ENCODE measurements at places on chromosomes 7 and 10.

GRCh38 chr10:21733710-21734109, 199.7 kb downstream of the MLLT10 start:
- DNase-seq, result no peak

DNA sequence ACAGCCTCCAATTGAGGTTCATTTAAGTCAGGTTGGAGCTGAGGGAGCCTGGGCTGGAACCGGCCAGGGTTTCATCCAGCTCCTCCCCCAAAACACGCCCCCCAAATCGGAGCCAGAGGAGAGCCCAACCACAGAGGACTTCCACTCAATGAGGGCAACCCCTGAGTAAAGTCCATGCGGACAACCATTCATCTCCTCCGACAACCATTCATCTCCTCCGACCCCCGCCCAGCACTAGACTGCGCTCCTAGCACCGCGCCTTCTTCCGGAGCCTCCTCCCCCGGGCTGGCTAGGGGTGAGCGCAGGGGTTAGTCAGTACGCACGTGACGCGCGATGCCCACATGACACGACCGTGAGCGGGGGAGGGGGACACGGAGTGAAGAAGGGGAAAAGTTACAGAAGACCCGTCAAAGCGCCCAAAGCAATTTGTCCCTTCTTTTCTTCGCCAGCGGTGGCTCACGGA, 1.4 kb downstream of the MAGI2 start:
- no peak for DNase-seq

DNA sequence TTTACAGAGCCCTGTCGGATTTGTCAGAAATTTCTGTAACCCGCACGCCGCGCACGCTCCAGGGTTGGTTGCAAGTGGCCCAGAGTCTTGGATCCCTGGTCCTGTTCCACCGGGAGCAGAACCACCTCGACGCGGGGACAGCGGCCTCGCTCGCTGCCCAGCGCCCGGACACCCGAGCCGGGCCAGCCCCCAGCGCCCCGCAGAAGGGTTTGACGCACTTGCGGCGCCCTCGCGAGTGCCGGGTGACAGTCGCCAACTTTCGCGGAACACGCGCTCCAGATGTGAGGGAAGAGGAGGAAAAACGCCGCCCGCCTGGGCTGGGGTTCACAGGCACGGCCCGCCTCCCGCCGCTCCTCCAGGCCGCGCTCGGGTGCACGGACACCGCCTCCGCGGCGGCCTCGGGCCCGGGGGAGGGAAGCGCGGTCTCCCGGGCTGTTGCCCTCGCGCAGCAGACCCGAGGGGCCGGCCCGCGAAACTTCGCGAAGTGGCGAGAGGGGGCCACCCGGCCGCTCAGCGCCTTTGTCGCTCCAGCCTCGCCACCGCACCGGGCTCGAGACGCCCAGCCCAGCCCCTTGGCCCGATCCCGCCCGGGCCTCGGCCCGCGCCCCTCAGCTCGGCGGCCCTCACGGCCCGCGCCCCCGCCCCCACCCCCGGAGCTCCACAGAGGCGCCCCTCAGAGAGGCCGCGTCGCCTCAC, 514 bp downstream of the RNF216 start:
- no peak for DNase-seq

GRCh38 chr7:157291404-157292080, 45.3 kb upstream of the DNAJB6 start:
- no peak for DNase-seq

- DNase-seq, result no peak
These were observed 51.0 kb upstream of the SUN1 start for GRCh38 chr7:781186-781849.

GRCh38 chr7:142139597-142140400, 28.3 kb downstream of the MGAM2 start:
- DNase-seq, result no peak

GRCh38 chr10:7329219-7329618, 81.6 kb downstream of the SFMBT2 start:
- DNase-seq, result no peak

DNA sequence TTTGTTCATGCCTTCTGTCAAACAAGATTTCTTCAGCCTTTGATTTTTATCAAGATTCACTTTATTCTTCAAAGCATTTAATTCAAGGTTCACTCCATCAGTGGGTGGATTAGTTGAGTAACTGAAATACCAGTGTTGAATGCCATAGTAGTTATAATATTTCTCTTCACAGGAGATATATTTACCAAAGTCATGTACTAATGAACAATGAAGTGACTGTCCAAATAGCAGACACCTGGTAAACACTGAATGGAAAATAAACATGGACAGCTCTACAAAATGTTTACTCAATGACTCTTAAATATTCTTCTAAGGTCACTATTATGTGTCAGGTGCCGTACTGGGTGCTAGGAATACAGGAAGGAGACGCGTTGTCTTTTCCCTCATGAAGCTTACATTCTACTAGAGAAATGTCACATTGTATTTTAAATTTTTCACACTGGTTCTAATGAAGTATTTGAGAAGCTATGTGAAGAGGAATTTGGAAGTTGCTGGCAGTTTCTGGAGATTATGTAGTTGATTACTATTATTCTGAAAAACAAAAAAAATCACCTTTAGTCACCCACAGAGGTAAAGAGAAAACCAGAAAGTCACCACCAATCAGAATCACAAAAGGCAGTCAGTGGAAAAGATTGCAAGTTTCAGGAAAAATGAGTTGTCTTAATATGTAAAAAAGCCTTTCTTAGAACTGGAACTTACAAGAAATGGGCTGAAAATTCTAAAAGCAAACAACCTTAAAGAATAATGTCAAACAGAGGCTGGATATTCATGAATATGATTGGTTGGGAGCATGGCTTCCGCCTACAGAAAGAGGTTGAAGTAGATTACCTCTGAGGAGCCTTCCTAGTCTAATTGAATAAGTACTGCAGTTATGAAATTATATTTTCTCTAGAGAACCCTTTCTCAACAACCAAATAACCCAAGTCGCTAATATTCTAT, 84.5 kb downstream of the RTKN2 start:
- DNase-seq, result no peak

DNA sequence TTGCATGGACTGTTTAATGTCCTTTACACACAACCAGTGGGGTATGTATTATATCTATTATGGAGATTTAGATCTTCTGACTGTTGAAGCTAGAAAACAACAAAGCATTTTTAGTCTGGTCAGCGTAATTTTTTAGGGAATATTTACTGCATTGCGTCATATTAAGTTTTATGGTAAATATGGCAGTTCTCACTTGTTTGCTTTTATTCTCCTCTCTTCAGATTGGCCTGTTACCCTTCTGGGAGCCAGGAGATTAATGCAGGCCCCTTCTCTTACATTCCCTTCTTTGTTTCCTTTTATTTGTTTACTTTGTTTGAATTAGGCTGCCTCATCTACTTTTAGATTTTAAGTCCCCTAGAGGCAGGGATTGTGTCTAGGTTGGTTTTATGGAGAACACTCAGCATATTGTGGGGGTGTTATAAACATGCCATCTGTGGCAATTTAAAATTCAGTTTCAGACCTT, 13.8 kb downstream of the UBE2D1 start:
- no peak for DNase-seq

GRCh38 chr7:36010656-36011587, 142.1 kb upstream of the EEPD1 start:
- DNase-seq, result no peak

- no peak for DNase-seq
These were observed 4.2 kb upstream of the AOC1 start for GRCh38 chr7:150848111-150848510.

- no peak for DNase-seq
These were observed 19.9 kb downstream of the AKR1C2 start for GRCh38 chr10:4983615-4984216.

- no peak for DNase-seq
These were observed 1354.7 kb upstream of the LRRTM3 start for GRCh38 chr10:65571011-65571570.

- no peak for DNase-seq
These were observed 300.4 kb upstream of the NFE2L3 start for GRCh38 chr7:25851332-25852210.

- no peak for DNase-seq
These were observed 25.8 kb downstream of the ZMIZ1 start for GRCh38 chr10:79094412-79095175.

DNA sequence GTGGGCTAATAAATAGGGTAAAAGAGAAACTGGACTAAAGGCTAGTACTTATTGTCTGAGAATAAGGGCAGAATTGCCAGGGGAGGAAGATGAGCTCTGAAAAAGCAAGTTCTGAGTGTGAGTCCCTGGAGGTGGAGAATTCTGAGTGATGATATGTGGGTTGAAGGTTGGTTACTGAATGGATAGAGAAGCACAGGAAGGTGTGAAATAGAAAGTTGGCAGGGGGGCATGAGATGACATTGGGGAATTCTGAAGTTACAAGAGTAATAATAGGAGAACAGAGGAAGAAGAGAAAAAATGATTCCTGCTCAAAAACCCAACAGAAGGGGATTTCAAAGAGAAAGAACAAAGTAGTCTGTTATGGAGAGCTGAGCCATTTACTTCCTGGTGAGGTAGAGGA, 76.9 kb downstream of the PRKCQ start:
- no peak for DNase-seq

DNA sequence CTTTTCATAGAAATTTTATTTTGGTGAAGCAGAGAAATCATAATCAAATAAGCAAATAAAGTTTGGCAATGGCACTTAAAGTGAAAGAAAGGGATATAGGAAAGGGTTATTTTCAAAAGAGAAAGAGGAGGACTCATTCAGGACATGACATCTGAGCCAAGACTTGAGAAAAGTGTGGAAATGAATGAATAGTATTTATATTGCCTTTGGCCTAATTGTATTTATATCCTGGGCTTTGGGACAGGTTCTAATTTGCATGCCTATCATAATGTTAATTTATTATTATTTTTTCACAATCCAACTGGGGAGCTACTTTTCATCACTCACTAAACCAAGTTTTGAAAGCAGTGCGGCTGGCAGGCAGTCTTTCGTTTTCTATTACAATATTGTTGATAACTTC, 376.8 kb downstream of the HGF start:
- DNase-seq, result no peak

GRCh38 chr10:58157076-58157766, 110.5 kb downstream of the IPMK start:
- peak; percentile 93 for DNase-seq

DNA sequence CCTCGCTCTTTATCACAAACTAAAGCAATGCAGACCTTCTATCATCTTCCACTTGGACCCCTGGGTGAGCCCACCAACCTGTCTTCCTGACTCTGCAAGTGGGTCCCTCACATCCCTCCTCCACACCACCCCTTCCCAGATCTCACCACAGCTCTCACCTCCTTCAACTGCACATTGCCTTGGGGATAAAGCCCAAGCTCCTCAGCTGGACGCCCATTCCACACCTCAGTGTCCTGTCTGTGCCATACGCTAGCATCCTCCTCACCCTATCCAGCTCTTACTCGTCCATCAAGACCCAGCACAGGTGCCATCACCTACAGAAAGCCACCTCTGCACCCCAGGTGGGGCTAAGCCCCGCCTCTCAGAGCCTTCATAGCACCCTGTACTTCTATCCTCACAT, 141.0 kb upstream of the LANCL2 start:
- no peak for DNase-seq

- DNase-seq, result no peak
These were observed 140.4 kb upstream of the NPY start for GRCh38 chr7:24143547-24143946.

- no peak for DNase-seq
These were observed 7.6 kb downstream of the ITGB8 start for GRCh38 chr7:20338285-20338684.

GRCh38 chr10:35503578-35503977, 101.6 kb upstream of the GJD4 start:
- no peak for DNase-seq

GRCh38 chr7:120320218-120320961, 47.4 kb downstream of the KCND2 start:
- no peak for DNase-seq

- peak; percentile 99 for DNase-seq
These were observed at the start of gene CALD1 for GRCh38 chr7:134778941-134779740. CALD1 (plus strand) TSS chr7:134779634; CDS start chr7:134867734, 88,100 bp downstream.

GRCh38 chr10:119494236-119495020, 48.1 kb downstream of the RGS10 start:
- DNase-seq, result no peak

GRCh38 chr7:106365252-106366005, 80.6 kb upstream of the NAMPT start:
- DNase-seq, result no peak

GRCh38 chr10:90977855-90978486, 57.1 kb upstream of the ANKRD1 start:
- DNase-seq, result no peak

DNA sequence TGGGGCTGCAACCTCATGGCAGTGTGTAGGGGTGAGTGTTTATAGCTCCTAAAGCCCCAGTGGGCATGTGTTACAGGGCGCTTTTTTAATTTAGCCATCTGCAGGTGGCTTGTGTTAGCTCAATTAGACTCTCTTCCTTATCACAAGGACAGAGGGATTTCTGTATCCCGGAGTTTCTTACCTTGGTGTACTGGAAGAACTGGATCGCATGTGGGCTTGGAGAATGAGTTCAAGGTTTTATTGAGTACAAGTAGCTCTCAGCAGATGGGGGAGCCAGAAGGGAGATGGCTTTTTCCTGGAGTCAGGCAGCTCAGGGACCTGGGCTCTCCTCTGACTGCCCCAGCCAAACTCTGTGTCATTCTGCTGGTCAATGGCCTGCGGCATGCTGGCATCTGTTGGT, 153.5 kb upstream of the C7orf33 start:
- DNase-seq, result no peak

GRCh38 chr7:140003913-140004382, 58.8 kb downstream of the PARP12 start:
- no peak for DNase-seq

DNA sequence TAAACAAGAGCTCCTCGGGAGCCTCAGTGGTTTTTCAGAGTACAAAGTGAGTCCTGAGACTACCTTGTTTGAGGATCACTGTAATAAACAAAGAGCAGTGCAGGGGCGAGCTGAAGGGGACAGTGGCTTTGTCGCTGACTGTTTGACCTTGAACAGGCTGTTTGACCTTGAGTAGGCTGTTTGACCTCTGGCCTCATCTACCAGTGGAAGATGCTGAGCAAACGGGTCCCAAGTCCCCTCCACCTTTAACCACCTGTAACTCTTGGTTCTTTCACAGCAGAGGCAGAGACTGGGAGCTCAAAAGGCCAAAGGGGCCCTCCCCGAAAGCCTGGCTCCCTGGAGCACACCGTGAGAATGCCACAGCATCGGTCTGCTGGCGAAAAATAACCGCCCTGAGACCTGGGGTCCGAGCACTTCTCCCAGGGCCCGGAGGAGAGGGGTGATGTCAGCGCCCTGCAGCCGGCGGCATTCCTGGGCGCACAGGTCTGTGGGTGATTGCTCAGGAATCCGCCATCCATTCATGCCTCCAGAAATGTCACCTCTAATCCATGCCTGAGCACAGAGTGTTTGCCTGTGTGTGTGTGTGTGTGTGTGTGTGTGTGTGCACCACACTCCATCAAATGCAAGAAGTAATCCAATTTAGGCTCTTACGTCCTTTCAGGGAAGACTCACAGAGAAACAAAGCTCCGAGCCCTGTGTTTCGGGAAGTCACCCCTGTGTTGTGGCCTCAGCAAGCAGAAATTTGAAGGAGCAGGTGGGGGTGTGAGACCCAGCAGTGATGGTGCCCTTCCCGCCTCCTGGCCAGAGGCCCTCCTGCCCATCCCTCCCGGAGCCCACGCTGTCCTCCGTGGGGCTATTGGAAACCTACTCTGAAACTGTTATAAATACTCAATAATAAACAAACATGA, 66.5 kb downstream of the ASB13 start:
- no peak for DNase-seq
